ENCODE measurements at places on chromosomes 12 and 14. TPM values are rescaled to one million over a fixed set of nuclear protein-coding genes. Genes with fewer than 3 reads are reported as not detected.
A peak's percentile ranks its signal among the peaks of the same experiment; 100 is the strongest.

GRCh38 chr12:117499759-117500485 is 138.5 kb upstream of the NOS1 start:
- no peak overlapping the region for H3K4me3 ChIP-seq
- peaks cover 10% of the 10 kb centered on the region for H3K4me1 ChIP-seq
- H3K36me3 ChIP-seq, result no peaks in the 10 kb centered on the region
- no peak for DNase-seq
- no peaks in the 10 kb centered on the region for H3K27me3 ChIP-seq
- H3K27ac ChIP-seq, result no peak overlapping the region

DNA sequence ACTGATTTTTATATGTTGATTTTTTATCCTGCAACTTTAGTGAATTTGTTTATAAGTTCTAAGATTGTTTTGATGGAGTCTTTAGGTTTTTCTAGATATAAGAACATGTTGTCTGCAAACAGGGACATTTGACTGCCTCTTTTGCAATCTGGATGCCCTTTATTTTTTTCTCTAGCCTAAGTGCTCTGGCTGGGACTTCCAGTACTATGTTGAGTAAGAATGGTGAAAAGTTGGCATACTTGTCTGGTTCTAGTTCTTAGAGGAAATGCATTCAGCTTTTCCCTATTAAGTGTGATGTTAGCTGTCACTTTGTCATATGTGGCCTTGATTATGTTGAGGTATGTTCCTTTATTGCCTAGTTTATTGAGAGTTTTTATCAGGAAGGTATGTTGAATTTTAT is 68.1 kb downstream of the ERC1 start:
- DNase-seq, result no peak
- H3K27me3 ChIP-seq, result no peaks in the 10 kb centered on the region
- H3K4me3 ChIP-seq, result no peak overlapping the region
- H3K36me3 ChIP-seq, result no peaks in the 10 kb centered on the region
- H3K4me1 ChIP-seq, result no peaks in the 10 kb centered on the region

NRL gene
- 3.6 TPM for total RNA-seq

- no peak overlapping the region for H3K4me3 ChIP-seq
- no peaks in the 10 kb centered on the region for H3K36me3 ChIP-seq
- H3K27ac ChIP-seq, result no peak overlapping the region
- no peaks in the 10 kb centered on the region for H3K27me3 ChIP-seq
Observed at GRCh38 chr14:52366796-52367315, 52.7 kb downstream of the PTGER2 start.

DNA sequence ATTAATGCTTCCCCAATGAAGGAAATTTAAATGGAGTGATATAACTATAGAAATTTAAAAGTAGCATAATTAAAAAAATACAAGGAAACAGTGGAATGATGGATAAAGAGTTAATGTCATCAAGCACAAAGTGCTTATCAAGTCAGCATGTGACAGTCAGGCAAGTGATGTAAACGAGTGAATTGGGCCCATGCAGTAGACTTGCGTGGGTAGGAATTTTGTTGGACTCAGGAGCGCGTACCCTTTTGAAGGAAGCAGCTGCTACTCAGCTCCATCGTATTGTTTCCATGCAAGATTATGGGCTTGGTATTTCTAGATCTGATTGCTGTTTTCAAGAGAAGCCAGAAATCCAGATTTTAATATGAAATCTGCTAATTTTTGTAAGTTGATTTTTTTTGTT is 4.4 kb upstream of the DYRK4 start:
- no peak for DNase-seq
- no peak overlapping the region for H3K27ac ChIP-seq
- no peaks in the 10 kb centered on the region for H3K36me3 ChIP-seq
- H3K4me1 ChIP-seq, result peaks cover 5% of the 10 kb centered on the region
- no peaks in the 10 kb centered on the region for H3K27me3 ChIP-seq

DNA sequence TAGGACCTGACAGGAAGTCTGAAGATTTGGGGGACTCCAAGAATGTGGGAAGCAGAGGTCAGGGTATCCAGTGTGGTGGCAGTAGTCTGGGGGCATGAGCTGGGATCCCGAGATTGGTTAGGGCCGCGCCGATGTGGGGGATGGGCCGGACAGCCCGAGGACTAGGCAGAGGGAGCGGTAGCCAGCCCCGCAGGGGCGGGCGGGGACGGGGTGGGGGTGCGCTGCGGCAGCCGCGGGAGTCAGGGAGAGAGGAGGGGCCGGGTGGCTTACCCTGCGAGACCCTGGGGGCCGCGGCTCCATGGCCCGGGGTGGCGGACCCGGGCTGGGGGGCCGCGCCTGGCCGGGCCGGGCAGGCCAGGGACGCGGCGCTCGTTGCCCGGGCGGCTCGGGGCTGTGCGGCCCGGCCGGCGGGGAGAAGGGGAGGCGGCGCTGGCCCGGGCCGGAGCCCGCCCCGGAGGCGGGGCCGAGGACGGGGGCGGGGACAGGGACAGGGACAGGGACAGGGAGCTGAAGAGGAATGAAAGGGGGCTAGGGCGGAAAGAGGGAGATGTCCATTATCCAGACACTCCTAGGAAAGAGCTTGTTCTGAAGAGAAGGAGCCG is 5.6 kb downstream of the ZNF385A start:
- H3K27me3 ChIP-seq, result no peaks in the 10 kb centered on the region
- no peak overlapping the region for H3K27ac ChIP-seq
- DNase-seq, result peak; percentile 67
- H3K4me3 ChIP-seq, result no peak overlapping the region
- H3K36me3 ChIP-seq, result no peaks in the 10 kb centered on the region

DNA sequence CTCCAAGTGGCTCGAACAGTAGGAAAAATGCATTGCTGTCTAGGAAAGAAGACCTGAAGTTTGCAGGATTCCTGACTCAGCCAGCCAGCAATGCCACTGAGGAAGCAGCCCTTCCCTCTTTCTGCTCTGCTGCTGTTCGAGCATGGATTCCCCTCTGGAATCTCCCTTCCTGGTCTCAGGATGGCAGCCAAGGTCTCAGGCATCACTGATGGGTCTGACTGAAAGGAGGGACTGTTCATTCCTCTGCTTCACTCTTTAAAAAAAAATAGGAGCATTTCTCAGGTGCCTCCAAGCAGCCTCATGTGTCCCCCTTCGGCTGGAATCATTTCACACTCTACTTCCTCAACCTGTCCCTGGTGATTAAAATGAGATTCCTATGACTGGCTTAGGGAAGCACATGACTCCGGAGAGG is 62.4 kb downstream of the SLC15A4 start:
- no peaks in the 10 kb centered on the region for H3K27me3 ChIP-seq
- H3K4me1 ChIP-seq, result no peaks in the 10 kb centered on the region
- H3K36me3 ChIP-seq, result no peaks in the 10 kb centered on the region
- no peak overlapping the region for H3K27ac ChIP-seq
- no peak overlapping the region for H3K4me3 ChIP-seq
- no peak for DNase-seq
